ENCODE measurements at places on chromosomes 12 and 14.

DNA sequence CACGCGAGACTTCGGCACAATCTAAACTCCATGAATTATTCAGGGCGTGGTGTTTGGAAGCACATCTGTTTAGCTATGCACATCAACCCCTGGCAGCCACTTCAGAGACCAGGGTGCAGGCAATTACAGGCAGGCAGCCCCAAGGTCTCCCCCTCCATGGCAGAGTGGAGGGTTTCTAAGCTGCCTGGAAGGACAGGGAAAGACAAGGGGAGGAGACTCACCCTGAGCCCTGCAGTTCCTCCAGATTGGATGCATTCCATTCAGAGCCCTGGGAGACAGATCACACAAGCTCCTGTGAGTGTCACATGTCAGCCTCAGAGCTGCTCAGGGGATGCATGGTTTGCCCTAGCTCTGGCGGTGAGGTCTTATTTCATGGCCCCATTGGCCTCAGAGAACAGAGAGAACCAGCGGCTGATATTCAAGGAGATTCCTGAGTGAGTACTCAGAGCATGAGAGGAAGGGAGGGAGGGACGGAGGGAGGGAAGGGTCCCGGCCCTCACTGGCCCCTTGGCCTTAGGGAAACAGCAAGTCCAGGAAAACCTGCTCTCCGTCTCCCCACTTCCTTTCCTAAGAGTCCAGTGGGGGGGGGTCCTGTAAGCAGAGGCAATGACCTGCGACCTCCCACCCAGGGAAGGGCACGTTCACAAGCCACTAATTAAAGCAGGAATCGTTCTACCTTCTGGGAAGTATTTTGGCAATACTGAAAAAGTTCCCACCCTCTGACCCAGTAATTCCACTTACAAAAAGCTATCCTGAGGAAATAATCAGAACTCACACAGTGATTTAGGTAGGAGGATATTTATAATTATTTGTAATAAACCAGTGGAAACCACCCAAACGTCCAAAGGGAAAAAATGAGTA, 55.1 kb downstream of the SSH1 start:
- no peak for DNase-seq

DNA sequence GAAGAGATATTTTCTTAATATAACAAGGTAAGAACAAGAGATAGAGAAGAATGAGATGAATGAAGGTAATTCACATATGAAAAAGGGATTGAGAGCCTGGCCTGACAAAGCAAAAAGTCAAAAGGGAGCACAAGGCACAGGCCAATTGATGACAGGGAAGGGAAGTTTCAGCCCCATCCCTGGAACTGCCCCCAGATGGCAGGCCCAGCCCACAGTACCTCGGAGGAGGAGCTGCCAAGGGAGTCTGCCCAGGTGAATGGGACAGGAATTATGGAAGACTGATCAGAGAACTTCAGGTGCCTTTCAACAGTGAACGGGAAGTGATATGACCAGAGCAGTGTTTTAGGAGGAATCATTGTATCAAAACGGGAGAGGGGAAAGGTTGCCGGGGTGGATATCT, 15.7 kb downstream of the SNRPF start:
- no peak for DNase-seq

DNA sequence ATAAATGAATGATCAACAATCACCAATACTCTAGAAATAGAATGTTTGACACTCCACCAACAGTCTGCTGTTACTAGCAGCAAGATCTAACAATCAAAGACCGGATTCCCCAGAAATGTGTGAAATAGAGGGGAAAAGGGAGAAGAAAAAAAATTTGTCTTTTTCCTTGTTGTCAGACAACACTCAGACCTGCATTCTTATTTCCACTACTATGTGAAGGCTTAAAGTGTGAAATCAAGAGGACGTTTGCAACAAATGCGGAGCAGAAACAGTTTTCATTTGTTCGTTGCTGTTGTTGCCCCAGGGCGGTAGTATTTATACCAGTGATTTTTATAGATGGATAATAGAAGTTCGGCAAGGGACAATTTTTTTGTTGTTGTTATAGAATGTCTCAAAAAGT, 9.2 kb downstream of the NKX2-1 start:
- no peak for DNase-seq

GRCh38 chr12:19639781-19640415, 200.6 kb downstream of the AEBP2 start:
- no peak for DNase-seq

DNA sequence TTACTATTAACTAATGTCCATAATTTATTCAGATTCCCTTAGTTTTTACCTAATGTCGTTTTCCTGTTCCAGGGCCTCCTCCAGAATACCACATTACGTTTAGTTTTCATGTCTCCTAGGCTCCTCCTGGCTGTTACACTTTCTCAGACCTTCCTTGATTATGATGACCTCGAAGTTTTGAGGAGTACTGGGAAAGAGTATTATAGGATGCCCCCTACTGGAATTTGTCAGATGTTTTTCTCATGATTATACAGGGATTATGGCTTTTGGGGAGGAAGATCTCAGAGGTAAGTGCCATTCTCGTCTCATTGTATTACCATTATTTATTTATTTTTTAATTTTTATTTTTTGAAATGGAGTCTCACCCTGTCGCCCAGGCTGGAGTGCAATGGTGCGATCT, 17.7 kb upstream of the C1S start:
- DNase-seq: no peak

DNA sequence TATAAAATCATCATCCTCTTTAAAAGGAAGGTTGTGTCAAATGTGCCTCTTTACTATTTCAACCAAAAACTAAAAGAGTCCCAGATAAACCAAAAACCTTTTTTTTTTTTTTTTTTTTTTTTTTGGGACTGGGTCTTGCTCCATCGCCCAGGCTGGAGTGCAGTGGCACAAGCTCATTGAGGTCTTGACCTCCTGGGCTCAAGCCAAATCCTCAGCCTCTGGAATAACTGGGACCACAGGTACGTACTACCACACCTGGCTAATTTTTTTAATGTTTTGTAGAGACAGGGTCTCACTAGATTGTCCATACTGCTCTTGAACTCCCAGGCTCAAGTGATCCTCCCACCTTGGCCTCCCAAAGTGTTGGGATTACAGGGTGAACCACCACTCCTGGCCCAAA, 16.4 kb upstream of the SELPLG start:
- no peak for DNase-seq
